ENCODE measurements at places on chromosomes 7 and 10.

DNA sequence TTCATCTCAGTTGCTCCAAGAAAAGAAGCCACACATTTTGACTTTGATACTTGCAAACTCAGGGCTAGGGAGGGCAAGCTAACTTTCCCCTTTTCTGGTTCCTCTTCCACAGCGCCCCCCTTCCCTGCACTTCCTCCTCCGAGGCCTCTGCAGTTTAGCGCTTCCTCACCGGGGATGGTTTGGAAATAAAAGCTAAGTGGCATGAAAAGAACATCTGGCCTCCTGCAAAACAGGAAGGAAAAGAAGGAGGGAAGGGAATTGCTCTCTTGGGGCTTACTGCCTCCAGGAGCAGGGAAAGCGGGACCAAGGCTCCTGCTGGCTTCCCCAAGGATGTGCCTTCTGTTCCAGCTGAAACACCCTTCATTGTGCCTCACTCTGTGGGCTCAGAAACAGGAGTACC lies 42.3 kb downstream of the PRKCQ start:
- no peak for DNase-seq

DNA sequence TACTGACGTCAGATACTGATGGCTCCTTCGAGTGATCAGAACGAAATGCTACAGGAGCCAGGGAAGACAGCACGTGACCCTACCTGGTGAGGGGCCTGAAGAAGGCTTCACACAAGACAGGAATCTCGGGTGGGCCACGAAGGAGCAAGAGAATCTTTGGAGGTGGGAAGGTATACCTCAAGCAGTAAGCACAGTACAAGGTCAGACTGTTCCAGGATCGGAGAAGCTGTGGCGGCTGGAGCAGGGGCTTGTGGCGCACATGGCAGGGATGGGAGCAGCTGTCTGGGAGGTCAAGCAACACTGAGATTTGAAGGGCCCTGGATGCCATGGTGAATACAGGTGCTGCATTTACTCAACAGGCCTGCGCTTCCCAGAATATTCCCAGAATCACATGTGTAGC lies 45.4 kb downstream of the C10orf143 start:
- DNase-seq, result no peak

DNA sequence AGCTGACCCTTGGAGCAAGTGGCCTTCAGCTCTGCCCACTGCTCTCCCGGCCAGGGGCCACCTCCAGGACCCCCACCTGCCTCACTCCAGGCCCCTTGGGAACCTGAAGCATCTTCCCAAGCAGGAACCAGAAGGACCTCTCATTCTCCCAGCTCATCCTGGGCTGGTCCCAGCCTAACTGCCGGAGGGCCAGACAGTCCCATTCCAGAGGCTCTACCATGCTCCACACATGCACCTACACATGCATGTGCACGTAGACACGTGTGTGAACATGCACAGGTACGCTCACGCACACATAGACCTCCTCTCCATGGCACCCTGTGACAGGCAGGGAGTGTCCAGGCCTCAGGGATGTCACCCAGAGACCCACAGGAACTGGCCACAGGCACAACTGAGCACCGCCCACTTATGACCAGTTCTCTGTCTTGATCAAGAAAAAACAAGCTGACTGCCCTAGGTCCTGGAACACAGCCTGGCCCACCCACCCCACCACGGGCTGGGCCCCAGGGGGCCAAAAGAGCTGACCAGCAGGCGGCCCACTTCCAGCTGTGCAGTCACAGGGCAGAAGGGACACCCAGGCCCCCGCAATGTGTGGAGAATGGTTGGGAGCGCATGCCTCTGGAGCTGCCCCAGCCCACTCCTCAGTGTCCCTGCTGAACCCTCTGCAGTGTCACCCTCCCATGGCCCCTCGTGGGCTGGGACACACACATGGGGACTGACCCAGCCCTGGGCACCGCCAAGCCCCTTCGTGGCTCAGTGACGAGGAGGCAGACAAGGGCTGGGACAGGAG lies 43.4 kb downstream of the CAMK2B start:
- no peak for DNase-seq

- DNase-seq, result no peak
Measured at GRCh38 chr7:37952240-37952639, 31.8 kb downstream of the EPDR1 start.

- DNase-seq, result no peak
Measured at GRCh38 chr10:20017961-20018360, 201.7 kb downstream of the PLXDC2 start.

Measured in activated naive CD8-positive, alpha-beta T cell treated with anti-CD3 and anti-CD28 coated beads for 36 hours (primary cell).